ENCODE measurements at places on chromosomes 13 and 19.

DNA sequence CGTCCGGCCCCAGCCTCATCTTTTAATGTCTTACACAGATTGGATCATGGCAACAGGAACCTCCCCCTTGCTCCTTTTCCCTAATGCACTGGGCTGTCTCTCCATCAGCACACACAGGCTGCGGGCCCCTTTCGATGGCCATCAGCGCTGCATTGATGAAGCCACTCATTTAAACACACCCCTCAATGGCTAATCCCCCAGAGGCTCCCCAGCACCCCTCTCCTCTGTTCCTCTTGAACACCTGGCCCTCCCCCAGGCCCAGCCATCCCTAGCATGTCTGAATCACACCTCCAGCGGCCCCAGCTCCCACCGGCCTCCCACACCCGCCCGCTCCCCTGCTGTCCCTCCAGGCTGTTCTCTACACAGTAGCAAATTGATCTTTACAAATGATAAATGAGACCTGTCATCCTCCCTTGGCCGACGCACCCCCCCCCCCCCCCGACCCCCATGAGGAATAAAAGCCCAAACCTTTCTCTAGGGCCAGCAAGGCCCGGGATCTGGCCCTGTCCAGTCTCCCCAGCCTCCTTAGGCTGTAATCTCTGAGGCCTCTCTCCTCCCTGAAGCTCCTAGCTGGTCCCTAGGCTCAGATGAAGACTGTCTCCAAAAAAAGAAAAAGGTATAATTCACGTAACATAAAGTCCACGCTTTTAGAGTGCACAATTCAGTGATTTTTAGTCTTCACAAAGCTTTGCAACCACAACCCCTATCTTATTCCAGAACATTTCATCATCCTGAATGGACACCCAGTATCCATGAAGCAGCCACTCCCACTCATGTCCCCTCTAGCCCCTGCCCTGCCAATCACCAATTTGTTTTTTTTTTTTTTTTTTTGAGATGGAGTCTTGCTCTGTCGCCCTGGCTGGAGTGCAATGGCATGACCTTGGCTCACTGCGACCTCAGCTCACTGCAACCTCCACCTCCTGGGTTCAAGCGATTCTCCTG, 7.4 kb downstream of the RPL28 start:
- no peak for DNase-seq

DNA sequence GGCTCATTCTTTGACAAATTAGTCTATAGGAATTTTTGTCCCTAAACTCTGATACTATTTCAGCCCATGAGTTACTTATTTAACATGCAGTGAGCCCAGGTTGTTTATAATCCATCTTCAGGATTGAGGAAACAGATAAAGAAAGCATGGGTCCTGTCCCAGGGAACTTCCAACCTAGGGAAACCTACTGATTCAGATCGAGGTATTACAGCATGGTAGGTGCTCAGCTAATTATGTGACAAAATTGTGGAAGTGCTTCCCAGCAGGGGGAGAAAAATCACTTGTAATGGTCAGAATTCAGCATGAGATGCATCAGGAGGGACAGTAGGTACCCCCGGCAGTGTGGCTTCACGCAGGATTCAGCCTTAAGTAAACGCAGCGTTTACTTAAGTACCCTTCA, 171.3 kb downstream of the NUFIP1 start:
- no peak for DNase-seq

DNA sequence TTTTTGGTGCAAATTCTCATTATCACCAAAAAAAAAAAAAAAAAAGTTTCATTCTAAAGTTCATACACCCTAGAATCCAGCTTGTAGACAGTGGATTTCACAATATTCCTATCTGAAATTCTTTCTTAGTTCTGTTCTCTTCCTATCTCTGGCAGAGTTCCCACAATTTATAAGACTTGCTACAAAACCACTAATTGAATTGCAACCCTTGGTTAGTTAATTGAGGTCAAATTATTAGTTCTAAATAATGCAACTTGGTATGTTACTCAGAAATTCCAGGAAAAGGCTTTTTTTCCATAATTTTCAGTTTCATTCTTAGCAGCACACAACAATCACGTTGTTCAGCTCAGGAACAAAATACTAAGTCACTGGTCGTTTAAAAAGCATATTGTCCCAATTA, 58.5 kb downstream of the SPATA13 start:
- no peak for DNase-seq

DNA sequence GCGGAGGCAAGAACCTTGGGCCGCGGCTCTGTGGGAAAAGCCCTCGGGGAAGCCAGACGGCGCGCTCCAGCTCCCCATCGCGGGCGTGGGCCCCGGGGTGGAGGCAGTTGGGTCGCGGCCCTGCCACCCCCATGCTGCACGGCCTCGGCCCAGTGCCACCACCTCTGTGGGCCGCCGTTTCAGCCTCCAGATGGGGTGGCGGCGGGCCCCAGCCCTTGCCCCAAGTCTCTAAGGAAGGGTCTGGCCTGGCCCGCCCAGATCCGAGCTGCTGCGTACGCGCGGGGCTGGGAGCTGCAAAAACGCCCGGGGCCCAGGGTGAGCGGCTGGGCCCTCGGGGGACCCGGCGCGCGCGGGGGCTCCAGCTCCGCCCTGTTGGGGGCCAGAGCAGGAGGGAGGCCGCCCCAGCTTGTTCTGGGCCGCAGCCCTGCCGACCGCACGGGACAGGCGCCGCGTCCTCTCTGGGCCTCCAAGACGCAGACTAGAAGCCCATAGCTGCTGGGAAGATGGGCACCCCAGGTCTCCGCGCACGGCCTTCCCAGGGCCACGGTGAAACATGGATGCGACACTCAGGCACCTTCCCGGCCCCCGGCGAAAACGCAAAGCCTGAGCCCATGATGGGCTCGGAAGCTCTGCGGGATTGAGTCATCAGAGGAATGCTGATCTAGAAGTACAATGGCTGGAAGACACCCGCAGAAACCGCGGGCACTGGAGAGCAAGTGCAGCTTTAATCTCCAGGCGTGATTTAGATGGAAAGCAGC, 110.1 kb downstream of the KCTD15 start:
- DNase-seq = no peak

GRCh38 chr19:19059018-19059836, 4.6 kb upstream of the SLC25A42 start:
- no peak for DNase-seq

- DNase-seq = no peak
Measured at GRCh38 chr13:22286338-22286737, 615.5 kb downstream of the FGF9 start.

DNA sequence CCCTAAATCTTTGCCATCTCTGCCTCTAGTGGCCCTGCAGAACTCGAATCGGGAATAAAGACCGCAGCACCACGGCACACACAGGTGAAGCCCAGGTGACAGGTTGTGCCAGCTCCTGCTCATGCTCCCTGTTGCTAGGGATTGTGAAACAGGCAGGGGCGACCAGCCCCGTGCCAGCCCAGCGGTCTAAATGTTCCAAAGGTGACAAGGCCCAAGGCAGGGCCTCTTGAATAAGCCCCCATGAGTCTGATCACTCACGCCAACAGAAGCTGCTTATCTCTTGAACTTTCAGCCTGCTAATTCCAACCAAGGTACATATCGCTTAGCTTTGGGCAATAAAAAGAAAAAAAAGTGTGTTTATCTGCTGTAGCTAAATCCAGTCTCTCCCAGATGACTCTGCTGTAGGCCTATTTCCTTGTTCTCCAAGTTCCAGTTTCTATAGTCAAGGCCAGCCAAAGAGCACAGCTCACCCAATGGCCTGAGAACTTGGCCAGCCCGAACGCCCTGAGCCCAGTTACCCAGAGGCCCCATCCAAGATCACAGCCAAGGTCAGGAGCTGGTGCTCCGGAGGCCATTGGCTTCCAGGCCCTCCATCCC, 191.1 kb upstream of the GPR12 start:
- DNase-seq = no peak

- no peak for DNase-seq
Measured at GRCh38 chr13:96988441-96988840, 5.8 kb downstream of the OXGR1 start.

DNA sequence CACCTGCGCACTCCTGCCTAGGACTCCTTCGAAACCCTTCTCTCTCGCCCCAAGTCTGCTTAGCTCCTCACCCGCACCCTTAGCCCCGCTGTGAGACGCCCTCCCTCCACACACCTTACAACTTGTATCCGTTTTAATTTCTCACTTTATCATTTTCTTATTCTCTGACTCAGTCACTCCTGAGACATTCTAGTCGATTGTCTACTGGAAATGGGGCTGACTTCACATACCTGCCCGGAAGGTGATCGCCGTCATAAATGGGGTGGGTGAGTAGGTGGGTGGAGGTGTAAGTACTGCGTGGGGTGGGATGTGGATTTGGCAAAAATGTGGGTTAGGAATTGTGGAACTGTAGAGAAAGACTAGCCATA, 714 bp downstream of the NDFIP2 start:
- DNase-seq = peak; percentile 51

DNA sequence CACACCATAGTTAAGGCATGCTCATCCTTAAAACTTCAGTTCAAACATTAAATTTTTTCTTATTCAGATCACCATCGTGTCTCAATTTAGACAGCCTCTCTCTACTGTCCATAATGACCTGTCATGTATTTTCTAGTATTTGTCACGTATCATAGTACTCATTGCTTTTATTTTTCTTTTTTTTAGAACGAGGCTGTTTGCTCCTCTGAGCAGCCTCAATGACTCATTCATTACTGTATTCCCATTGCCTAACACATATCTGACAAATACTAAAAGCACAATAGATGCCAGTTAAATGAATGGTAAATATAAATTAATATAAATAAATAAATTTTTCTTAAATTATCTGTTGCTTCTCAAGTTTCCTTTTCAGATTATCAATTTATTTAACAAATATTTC, 245.5 kb downstream of the TUBA3C start:
- DNase-seq = no peak

DNA sequence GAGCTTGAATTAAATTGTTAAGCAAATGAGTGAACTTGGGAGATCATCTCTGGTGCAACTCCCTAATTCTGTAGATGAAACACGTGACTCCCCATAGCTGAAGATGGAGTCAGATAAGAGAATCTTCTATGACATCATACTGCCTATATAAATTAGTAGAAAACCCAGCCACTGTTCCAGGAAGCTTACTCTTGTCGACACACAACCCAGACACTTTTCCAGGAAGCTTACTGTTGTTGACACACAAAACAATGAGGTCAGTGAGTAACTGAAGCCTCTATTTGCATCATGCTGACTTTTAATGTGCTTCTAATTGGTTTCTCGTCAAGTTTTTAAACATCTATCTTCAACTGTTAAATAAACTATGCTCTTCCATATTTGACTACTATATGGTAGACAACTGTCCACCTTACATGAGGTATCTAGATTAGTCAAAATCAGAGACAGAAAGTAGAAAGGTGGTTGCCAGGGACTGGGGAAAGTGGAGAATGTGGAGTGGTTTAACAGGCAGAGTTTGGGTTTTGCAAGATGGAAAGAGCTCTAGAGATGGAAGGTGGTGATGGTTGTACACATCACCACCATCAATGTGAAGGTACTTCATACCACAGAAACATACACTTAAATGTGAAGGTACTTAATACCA, 168.2 kb downstream of the FGF14 start:
- DNase-seq = no peak

DNA sequence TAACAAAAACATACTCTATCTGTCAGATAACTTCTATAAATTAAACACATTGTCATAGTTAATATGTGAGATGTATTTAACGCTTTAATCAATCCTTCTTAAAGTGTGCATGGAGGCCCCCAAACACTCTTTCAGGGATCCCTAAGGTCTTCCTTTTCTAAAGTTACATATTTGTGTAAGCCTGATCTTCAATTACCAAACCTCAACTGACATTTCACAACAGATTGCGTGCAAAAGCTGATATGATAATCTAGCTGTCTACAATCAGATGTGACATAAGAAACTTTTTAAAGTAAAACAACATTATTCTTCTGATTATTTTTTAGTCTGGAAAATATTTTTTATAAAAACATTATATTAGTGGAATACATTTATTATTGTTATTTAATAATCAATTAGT, 1850.4 kb downstream of the OLFM4 start:
- no peak for DNase-seq

- no peak for DNase-seq
Measured at GRCh38 chr13:93001866-93002461, 224.6 kb upstream of the GPC6 start.

DNA sequence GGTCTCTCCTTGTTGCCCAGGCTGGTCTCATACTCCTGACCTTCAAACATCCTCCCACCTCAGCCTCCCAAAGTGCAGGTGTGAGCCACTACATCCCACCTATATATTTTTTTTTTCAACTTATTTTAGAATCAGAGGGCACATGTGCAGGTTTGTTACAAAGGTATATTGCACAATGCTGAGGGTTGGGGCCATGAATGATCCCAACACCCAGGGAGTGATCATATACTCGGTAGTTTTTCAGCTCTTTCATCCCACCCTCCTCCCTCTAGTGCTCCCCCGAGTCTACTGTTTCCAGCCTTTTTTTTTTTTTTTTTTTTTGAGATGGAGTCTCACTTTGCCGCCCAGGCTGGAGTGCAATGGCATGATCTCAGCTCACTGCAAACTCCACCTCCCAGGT, 38.4 kb upstream of the ADGRE1 start:
- no peak for DNase-seq

DNA sequence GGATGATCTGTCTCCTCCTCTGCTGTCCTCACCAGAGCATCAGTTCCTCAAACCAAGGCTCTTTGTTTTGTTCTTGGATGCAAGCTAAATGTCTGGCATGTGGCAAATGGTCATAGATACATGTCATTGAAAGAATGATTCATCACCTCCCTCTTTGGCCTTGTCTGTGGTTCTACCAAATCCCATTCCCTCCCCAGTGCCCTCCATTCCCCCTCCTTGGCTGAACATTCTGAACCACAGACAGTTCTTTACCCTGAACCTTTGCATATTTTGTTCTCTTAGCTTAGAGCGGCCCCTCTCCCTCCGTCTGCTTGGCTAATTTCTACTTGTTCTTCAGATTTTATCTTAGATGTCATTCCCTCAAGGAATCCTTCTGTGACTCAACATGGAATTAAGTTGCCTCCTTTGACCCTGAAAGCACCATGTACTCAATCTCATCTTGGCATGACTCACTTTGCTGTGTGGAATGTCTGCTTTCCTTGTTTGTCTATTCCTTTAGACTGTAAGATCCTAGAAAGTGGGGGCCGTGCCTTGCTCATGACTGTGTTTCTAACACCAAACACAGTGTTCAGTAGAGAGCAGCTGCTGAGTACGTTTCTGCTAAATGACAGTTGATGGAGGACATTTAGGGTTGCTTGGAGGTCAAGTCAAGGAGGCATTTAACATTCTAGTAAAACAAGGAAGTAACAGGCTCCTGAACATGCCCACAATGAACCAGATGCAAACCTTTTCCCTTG, 8.1 kb downstream of the ALOX5AP start:
- DNase-seq = no peak

- DNase-seq = no peak
Measured at GRCh38 chr19:44890366-44891015, 563 bp upstream of the TOMM40 start.

- no peak for DNase-seq
Measured at GRCh38 chr13:51453959-51454703, 1.3 kb upstream of the INTS6 start.

DNA sequence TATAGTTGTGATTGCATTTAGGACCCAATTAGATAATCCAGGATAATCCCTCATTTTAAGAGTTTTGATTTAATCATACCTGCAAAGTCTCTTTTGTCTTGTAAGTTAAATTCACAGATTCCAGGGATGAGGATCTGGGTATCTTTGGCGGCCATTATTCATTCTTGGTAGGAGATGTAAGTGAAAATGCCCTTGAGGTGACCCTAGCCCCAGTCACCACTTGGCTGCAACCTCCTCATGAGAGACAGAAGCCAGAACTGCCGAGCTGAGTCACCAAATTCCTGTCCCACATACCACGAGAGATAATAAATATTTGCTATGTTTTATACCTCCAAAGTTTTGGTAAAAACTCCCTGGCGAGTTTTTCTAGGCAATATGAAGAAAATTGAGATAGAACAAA, 389.4 kb downstream of the RFC3 start:
- no peak for DNase-seq

GRCh38 chr19:50537306-50537685, 23.6 kb upstream of the ASPDH start:
- no peak for DNase-seq

Measured in CD4-positive, alpha-beta T cell treated with Interferon alpha-2 for 1 hour (primary cell).